Activated CD4-positive, alpha-beta T cell treated with anti-CD3 and anti-CD28 coated beads, Interleukin-2, amount 10 ng/mL, durations not matched to agents 7 days and 5 days (primary cell): ENCODE measurements at places on chromosomes 12 and 14. TPM values are rescaled to one million over a fixed set of nuclear protein-coding genes. Genes with fewer than 3 reads are reported as not detected.
A peak's percentile ranks its signal among the peaks of the same experiment; 100 is the strongest.

- H3K36me3 ChIP-seq: no peaks in the 10 kb centered on the region
- H3K27ac ChIP-seq: no peak overlapping the region
- no peaks in the 10 kb centered on the region for H3K4me1 ChIP-seq
- no peaks in the 10 kb centered on the region for H3K27me3 ChIP-seq
- no peak overlapping the region for H3K4me3 ChIP-seq
Observed at GRCh38 chr14:57754527-57754926, 111.4 kb downstream of the SLC35F4 start.

DNA sequence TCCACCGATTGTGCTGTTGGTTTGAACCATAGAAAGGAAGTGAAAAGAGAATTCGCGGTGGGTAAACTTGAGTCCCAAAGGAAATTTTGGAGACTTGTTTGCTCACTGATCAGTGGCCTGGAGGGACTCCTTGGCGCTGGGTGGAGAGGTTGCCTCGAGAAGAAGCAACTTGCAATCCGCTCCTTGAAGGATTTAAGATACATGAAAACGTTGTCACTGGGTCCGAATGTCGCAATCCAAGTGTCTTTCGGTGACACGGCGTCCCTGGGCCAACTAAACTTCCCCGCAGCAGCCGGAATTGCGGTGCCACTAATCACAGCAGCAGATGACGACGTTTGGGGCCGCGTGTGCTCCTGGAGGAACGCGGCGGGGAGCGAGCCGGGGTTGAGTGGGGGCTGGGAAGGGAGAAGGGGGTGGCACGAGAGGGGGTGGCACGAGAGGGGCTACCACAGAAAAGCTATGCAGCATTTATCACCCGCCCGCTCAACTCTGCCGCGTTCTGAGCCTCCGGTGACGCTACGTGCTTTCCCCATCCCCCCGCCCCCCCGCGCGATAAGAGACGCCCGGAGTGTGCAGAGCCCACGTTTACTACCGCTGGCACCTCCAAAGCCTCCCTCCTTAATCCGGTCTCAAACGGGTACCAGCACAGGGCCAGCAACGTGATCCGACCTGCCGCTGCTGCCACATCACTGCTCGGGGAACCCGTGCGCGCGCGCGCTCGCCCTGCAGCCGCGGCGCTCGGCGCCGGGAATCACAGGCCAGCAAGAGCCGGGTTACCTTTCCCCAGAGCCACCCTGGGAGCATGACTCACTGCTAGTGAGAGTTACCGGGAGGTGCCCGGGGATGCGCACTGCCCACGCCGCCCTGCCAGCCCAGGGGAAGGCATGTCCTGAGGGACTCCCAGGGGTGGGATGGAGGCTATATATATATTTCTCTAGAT lies 833 bp upstream of the BHLHE41 start:
- H3K4me1 ChIP-seq: peaks cover 43% of the 10 kb centered on the region
- peaks cover 85% of the 10 kb centered on the region for H3K27me3 ChIP-seq
- peaks cover 2% of the 10 kb centered on the region for H3K36me3 ChIP-seq
- peak overlapping the region; percentile 71 for H3K4me3 ChIP-seq

- no peaks in the 10 kb centered on the region for H3K27me3 ChIP-seq
- peak; percentile 62 for DNase-seq
- peak overlapping the region; percentile 99 for H3K27ac ChIP-seq
- H3K4me1 ChIP-seq: peaks cover 68% of the 10 kb centered on the region
Observed at GRCh38 chr14:55102141-55102621, 26.9 kb upstream of the LGALS3 start.

DNA sequence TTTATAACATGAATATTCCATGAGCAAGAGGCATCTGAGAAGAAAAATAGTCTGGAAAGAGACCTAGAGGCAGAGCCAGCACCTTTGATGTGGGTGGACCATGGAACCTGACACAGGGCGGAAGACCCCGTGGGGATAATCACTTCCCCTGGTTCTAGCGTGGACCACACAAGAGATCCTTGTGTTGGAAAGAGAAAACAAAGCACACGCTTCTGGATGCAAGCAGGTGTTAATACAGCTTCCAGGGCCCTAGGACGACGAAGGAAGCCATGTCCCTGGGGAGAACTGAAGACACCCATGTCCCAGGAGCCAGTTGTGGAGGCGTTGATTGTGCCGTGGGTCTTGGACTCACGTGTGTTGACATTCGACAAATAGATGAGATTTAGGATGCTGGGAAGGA lies 102.9 kb downstream of the ADGRD1 start:
- H3K27ac ChIP-seq: no peak overlapping the region
- no peak overlapping the region for H3K4me3 ChIP-seq
- no peaks in the 10 kb centered on the region for H3K36me3 ChIP-seq
- DNase-seq: no peak
- no peaks in the 10 kb centered on the region for H3K4me1 ChIP-seq
- H3K27me3 ChIP-seq: peaks cover 14% of the 10 kb centered on the region

KLHDC2 gene
- total RNA-seq: 31.5 TPM

ESR2 gene
- not detected for total RNA-seq

- DNase-seq: no peak
- H3K27ac ChIP-seq: no peak overlapping the region
- H3K27me3 ChIP-seq: no peaks in the 10 kb centered on the region
- no peaks in the 10 kb centered on the region for H3K4me1 ChIP-seq
Observed at GRCh38 chr14:92175811-92176210, 54.0 kb downstream of the CPSF2 start.

DNA sequence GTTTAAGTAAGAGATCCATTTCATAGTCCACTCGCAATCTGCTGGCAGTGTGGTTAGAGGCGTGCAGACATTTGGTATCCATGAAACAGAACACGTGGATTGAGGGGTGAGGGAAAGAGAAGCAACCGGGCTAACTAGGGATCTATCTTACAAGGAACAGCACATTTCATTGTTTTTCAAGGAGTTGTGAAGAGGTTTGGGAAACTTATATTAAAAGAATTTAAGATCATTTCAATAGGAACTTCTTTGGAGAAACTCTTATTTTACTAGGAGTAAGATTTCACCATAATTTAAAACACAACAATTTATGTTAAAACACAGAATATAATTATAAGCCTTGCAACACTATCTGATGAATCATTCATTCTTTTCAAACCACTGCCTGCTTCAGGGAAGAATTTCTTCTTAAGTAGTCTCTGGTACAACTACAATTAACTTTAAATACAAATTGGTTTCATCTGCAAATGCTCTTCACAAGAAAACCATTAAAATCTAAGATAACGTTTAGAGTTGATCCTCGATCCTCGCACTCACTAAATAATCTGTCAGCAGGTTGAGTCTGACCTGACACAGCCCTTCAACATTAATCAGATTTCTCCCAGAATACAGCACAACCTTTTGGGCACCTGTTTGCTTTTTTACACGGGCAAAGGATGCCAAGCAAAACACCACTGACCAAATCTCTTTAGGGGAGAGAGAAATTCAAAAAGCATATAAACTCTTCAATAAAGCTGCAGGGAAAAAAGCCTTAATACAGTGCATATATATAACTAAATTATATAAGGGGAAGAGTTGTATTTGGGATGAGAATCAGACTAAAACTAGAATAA lies 27.3 kb downstream of the PPTC7 start:
- no peak overlapping the region for H3K4me3 ChIP-seq
- no peaks in the 10 kb centered on the region for H3K27me3 ChIP-seq
- H3K36me3 ChIP-seq: peaks cover 32% of the 10 kb centered on the region
- no peak overlapping the region for H3K27ac ChIP-seq

GRCh38 chr12:90575995-90576394 lies 379.0 kb downstream of the CCER1 start:
- no peaks in the 10 kb centered on the region for H3K4me1 ChIP-seq
- no peak overlapping the region for H3K4me3 ChIP-seq
- no peak overlapping the region for H3K27ac ChIP-seq
- no peaks in the 10 kb centered on the region for H3K36me3 ChIP-seq
- no peak for DNase-seq
- H3K27me3 ChIP-seq: no peaks in the 10 kb centered on the region

ZFHX2 gene
- 1.1 TPM for total RNA-seq

DNA sequence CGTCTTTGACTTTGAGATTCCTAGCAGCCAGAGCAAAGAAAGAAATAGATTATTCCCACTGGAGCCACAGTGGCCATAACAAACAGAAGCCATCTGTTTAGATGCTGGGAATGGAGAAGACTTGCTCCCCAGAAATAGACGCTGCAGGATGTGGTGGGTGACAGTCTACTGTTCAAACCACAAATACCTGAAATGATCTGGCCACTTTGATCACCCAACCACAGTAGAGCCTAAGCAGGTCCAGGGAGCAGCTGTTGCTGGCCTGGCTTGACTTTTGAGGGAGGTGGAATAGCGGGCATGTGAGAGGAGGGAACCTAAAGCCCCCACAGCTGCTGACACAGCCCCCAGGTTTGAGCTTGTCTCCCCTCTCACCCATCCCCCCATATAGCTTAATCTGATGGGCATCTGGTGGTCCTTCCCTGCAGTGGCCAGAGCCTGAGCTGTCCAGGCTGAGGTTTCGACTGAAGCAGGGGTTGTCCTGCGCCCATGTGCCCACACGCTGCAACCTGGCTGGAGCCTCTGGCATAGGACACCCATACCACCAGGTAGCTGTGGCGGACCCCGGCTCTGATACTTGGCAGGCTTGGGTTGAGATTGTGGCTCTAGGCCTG lies 38.7 kb downstream of the SH2B3 start:
- H3K4me3 ChIP-seq: peak overlapping the region; percentile 35
- DNase-seq: peak; percentile 59
- no peaks in the 10 kb centered on the region for H3K27me3 ChIP-seq
- H3K36me3 ChIP-seq: peaks cover 44% of the 10 kb centered on the region
